ENCODE measurements at places on chromosomes 1 and 21.
A peak's percentile ranks its signal among the peaks of the same experiment; 100 is the strongest.

GRCh38 chr1:110262846-110263631 is 52.9 kb downstream of the KCNC4 start:
- DNase-seq = no peak

GRCh38 chr21:46092026-46092764 is 5.7 kb upstream of the COL6A2 start:
- DNase-seq = no peak

DNA sequence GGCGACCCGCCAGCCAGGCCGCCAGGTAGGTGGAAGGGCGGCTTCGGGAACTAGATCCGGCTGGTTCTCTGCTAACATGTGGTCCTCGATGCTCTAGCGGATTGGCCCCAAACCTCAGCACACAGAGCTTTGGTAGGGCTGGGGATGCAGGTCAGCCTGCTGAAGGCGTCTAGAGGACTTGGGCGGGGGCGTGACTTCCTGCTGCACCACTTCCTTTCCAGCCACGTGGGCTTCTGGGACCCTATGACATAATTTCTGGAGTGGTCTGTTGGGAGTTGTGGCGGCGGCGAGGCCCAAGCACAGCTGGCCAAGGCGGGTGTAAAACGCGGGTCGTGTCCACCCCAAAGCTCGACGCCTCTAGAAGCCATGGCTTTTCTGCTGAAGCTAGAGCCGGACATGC is 124.5 kb downstream of the ATF6 start:
- DNase-seq = no peak

DNA sequence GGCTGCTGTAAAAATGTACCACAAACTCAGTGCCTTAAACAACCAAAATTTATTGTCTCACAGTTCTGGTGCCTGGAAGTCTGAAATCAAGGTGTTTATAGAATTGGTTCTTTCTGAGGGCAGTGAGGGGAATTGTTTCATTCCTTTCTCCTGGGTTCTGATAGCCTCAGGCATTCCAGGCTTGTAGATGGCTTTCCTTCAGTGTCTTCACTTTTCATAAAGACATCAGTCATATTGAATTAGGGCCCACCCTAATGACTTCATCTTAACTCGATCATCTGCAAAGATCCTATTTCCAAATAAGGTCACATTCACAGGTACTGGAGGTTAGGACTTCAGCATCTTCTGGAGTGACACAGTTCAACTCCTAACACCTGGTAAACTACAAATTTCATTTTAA is 15.0 kb downstream of the CDKN2C start:
- DNase-seq = no peak

DNA sequence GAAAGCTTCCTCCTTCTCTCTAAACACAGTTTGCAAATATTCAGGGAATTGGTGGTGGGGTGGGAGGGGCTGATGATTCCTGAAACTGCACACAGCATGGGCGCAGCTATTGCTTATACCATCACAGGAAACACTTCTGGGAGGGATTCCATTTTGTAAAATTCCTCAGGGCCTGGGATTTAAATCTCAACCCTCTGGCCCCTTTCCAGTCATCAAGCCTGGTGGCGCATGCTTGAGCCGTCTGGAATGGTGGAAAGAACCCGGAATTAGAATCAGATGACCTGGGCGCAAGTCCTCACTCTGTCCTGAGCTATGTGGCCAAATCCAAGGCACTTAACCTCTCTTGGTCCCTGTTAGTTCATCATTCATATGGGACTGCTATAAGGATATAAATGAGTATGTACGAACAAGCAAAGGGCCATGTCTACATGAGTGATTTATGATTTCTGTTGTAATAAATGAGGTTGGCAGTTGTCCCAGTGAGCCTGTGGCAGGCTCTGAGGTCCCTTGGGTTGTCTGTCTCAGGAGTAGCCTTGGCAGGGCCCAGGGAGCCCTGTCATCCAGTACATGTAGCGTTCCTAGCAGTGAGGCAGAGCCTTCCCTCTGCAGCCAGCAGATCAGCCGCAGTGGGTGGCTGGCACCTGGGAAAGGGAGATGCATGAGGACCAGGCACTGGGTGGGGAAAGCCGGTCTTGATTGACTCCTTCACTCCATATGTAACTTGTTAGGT is 72.0 kb downstream of the MAN1C1 start:
- DNase-seq = no peak

DNA sequence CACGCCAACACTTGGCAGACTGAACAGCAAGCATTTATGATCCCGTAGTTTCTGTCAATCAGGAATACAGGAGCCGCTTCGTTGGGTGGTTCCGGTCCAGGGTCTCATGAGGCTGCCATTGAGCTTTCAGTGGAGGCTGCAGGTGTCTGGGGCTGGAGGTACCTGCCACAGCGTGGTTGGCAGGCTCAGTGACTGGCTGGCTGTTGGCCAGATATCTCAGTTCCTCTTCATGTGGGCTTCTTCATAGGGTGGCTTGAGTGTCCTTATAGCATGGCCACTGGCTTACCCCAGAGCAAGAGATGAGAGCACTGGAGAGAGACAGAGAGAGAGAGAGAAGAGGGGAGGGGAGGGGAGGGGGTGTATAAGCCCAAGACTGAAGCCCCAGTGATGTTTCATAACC is 29.3 kb downstream of the PIK3CD start:
- no peak for DNase-seq

DNA sequence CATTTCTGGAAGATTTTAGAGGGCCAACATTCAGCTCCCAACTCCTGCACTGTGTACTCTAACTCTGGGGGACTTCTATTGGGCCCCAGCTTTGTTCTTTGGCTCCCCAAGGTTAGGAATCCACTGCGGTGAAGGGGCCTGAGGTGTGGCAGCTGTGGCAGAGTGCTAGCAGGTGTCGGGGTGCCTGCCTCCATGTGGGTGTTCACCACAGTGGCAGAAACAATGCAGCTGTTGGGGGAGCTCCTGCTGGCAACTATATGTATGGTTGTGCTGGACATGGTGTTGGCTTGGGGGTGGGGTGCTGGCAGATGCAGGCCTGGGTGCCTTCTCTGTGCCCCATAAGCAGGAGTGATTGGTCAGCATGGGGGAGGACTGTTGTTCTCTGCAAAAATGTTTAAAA is 95.5 kb downstream of the ST6GALNAC3 start:
- DNase-seq = no peak

DNA sequence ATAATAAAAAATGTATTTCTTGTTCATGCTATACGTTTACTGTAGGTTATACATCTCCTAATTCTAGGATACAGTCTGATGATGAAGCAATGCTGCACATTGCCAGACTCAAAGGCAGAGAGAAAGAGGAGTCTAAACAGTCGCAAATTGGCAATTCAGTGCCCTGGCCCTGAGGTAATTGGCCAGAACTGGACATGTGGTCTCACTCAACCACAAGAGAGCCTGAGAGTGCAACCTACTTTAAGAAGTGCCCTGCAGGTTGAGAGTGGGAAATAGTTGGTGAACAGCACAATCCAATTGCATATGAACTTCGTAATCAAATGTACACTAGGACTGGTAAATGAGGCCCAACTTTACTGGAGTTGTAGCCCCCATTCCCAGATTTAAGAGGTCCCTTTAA is 5.0 kb upstream of the SLC35A3 start:
- DNase-seq = no peak

DNA sequence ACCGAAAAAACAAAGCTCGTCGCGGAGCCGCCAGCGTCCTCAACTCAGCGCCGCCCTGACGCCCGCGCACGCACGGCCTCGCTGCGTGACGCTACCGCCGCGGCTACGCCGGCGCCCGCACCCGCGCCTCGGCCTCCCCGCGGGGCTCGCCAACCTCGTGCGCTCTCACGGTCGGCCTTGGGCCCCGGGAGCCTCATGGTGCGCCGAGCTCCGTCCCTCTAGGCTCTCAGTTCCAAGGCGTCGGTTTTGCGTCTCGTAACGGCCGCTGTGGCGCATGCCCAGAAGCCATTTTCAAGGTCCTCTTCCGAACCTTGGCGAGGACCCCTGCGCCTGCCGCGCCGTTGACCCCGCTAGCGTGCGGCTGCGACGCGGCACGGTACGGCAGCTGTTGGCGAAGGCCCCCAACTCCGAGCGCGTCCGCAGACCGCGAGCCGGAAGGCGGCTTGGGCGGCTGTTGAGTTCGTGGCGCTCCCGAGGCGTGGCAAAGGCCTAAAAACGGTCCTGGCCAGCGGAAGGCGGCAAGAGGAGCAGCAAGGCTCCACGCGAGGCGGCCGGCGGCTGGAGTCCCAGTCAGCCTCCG is at the start of gene HENMT1:
TSS of gene HENMT1 (minus strand) at position 64 of the 580 bp plus-strand sequence. CDS start 1,209 bp downstream, outside the sequence.
- DNase-seq = peak; percentile 52

- no peak for DNase-seq
These were observed 55.8 kb downstream of the C1orf198 start for GRCh38 chr1:230812568-230812967.

DNA sequence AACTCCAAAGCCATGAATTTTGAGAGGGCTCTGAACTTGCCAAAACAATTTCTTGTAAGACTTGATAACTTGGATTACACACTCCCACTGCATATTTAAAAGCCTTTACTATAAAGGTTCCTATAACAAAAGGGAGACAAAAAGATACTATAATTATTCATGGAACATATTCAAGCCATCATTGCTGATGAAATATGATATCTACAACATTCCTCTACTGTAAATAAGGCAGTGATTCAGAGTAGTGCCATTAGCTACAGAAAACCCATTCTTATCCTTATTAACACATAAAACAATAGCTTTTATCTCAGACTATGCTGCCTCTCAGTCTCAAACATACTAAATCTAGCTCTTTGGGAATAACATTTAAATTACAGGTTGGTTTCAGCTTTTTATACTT is 675.5 kb upstream of the CXADR start:
- DNase-seq = no peak
